Mesenchymal stem cell (in vitro differentiated cells and primary cell): ENCODE measurements at places on chromosomes 1 and 21.

- DNase-seq = peak; percentile 92
These were observed 30.3 kb downstream of the PTPRC start for GRCh38 chr1:198669023-198669698.

- DNase-seq = no peak
These were observed 55.2 kb downstream of the RNF220 start for GRCh38 chr1:44460107-44460882.

- DNase-seq = no peak
These were observed 20.3 kb downstream of the RIMS3 start for GRCh38 chr1:40645118-40645680.

GRCh38 chr21:39182016-39182415 is 1.2 kb downstream of the PSMG1 start:
- DNase-seq = peak; percentile 18

DNA sequence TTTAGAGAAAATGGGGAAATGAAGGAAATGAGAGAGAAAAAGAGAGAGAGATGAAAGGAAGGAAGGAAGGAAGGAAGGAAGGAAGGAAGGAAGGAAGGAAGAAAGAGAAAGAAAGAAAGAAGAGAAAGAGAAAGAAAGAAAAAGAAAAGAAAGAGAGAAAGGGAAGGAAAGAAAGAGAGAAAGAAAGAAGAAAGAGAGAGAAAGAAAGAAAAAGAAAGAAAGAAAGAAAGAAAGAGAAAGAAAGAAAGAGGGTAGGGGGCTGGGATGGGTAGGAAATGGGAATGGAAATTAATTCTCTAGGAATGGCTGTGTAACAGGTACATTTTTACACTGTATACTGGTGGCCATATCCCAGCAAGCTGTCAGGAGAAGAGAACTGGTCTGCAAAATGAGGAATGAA is 4.3 kb upstream of the SH2D1B start:
- no peak for DNase-seq

GRCh38 chr1:226215239-226215638 is 8.2 kb upstream of the MIXL1 start:
- no peak for DNase-seq

- no peak for DNase-seq
These were observed 436.8 kb upstream of the NR5A2 start for GRCh38 chr1:199590708-199591107.

DNA sequence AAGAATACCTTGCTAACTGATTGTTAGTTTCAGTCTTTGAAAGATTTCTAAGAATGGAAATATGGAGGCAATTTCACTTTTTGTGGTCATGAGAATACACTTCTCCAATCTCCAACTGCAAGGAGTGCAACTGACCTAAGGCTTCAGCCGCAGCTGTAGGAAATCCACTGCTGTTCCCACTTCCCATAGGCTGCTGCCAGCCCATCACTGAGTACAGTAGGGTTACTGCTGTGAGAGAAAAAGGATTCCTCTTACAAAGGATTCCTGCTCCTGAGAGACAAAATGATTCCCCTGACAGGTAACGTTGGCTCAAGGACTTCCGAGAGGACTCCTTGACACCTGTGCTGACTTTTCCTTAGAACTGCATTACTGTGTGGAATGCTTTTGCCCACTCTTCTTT is 87.4 kb downstream of the ADGRL4 start:
- no peak for DNase-seq

- peak; percentile 99 for DNase-seq
These were observed 58.9 kb upstream of the LAPTM5 start for GRCh38 chr1:30816211-30817076.

DNA sequence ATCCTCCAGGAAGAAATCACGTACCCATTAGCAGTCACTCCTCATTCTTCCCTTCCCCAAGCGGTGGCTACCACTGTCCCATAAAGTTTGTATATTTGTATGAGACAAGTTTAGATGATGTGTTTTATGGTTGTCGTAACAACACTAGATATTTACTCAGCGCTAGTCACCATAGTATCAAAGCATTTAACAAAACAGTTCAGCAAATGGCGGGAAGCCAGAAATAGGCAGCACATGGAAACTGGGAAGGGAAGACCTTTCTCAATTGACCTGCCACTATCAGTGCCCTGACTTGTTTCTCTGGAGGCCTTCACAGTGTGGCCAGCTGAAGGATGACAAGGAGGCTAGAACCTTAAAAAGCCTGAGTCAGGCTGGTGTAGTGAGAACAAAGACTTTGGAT is 31.1 kb downstream of the CNST start:
- DNase-seq = peak; percentile 97

- DNase-seq = no peak
These were observed 31.5 kb upstream of the SLC6A9 start for GRCh38 chr1:44062656-44063179.

DNA sequence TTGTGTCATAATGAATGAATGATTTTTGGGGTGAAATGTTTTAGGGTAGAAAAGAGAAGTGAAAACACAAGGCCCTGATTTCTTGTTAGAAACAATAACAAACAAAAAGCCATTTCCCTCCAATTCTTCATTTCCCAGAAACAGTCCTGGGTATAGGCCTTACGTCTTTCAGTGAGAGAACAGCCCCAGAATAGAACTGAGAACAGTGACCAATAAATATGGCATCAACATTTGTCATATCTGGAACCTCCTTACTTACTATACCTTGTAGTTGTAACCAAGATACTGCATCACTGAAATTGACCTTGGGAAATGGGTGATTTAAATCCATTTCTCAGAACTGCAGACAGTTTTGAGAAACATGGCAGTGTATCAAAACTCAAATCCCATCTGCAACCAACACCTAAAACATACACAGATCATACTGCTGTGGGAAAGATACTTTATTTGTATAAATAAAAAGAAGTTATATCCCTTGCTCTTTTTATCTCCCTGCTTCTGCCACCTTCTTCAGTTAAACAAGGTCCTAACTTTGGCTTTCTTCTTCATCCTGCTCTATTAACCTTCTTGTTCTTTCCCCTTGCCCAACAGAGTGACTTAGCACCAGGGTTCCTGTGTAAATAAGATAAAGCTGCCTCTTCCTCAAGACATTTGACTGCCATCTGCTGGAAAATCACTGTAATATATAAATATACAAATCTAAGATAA is 19.5 kb downstream of the XKR8 start:
- peak; percentile 76 for DNase-seq

DNA sequence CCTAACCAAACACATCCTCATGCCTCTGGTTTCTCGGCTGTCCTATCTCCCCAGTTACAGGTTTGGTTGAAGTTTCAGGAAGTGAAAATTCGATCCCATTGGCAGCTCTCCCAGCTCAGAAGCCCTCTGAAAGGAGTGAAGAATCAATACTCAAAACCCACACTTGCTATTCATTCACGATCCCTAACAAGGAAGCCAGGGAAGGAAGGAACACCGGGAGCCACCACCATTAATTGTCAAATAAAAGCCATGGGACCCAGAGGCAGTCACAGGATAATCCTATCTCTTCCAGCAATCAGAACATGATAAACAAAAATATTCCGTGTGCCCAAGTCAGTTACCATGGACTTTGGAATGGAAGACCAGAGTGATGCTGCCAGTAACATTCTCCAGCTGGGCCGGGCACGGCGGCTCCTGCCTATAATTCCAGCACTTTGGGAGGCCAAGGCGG is 7.0 kb downstream of the TMPRSS2 start:
- DNase-seq = no peak

DNA sequence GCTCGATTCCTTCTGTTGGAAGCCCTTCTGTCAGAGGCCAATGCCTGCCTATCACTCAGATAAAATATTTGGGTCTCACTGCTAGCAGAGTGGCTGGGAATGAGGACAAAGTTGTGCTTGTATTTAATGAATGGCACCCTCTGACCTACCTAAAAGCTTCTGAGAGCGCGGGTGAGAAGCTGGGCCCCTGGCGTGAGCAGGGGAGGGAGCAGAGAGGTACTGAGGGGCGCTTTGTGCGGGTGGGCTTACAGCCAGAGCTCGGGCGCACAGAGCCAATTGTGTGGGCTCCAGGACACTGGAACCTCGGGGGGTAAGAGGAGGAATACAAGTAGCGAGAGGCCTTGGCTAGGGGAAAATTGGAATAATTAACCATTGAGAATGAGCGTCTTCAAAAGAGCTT is 32.3 kb downstream of the PCAT6 start:
- DNase-seq = no peak

DNA sequence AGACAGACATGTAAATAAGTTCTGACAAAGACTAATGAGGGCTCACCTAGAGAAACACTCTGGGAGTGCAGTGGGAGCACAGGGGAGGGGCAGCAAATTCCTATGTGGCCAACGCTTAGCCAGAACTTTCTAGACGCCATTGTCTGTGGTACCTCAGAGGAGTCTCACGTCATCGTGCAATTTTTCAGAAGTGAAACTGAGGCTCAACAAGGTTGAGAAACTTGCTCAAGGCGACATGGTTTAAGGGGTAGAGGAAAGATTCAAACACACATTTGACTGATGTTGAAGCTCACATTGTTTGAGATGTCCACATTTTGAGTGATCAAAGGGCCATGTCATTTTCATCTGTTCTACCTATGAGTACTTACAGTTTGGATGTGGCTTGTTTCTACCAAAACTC is 152.6 kb upstream of the LMO4 start:
- DNase-seq = no peak

DNA sequence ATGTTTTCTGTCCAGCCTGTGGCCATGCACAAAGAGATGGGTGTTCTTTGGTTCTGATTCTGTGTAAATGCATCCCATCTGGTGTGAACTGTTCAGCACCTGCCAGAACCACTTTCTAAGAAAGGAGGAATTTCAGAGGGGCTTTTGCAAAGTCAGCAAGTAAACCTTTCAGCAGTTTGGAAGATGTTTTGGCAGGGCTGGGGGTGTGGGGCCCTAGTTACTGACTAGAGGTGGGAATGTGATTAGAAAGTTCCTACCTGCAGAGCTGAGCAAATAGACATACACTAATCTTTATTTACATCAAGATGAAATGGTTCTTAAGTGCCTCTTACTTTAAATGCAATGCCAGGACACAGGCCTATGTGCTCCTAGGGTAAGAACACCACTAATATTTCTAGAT is 378.1 kb upstream of the USP24 start:
- DNase-seq = no peak

DNA sequence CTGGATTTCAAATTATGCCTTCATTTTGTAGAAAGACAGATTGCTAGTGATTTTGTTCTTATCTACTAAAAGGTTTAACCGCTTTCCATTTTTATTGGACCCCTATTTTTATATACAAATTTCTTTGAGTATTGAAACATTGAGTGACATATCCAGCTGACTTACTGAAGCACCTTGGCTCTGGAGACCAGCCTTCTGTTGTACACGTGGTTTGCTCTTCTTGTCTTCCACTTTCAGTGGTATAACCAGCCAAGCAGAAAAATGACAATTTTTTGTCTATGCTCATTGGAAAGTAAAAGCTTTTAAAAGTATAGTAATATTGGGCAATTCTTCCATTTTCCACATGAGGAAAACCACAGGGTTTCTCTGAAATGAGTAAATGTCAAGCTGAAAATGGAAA is 4.4 kb downstream of the F13B start:
- no peak for DNase-seq

GRCh38 chr1:177236962-177237361 is 66.2 kb downstream of the BRINP2 start:
- no peak for DNase-seq

- DNase-seq = peak; percentile 40
These were observed 5.5 kb downstream of the NCAM2 start for GRCh38 chr21:21003701-21004100.

DNA sequence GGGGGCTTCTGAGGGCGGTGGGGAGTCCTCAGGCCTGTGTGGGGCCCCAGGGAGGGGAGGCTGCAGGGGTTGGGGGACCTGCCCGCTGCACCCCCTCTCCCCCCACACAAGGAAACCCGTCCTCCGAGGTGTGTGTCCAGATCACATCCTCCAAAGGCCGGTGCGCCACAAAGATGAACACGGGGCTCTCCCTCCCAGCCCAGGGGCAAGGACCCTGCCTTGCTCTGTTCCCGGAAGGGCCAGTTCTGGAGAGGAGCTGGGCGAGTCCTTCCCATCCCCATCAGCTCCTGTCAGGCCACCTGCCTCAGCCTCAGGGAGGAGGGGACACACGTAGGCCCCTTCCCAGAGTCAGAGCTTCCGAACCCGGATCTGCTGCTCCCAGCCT is 2.5 kb upstream of the TTLL10 start:
- no peak for DNase-seq

- DNase-seq = no peak
These were observed 6.6 kb downstream of the CCDC30 start for GRCh38 chr1:42469727-42470126.

GRCh38 chr1:51986718-51987117 is 3.8 kb downstream of the RAB3B start:
- no peak for DNase-seq

GRCh38 chr1:81126989-81127581 is 673.6 kb upstream of the ADGRL2 start:
- peak; percentile 26 for DNase-seq

DNA sequence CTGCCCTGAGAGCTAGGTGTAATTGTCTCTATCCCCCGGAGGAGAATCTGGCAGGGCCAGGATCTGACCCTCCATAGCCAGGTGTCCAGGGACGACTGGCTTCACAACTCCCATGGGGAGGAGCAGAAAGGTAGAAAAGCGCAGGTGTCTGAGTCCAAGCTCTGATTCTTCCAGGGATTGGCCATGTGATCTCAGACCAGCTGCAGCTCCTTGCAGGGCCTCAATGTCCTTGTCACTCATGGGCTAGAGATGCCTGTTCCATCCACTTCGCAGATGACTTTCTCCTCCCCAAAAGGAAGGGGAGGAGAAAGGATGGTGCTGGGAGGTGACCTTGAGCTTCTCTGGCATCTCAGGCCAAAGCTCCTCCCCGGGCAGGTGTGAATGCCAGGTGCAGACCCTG is 22.7 kb downstream of the HSPG2 start:
- DNase-seq = no peak

GRCh38 chr1:37255868-37256267 is 218.5 kb upstream of the ZC3H12A start:
- no peak for DNase-seq

GRCh38 chr1:55702064-55702463 is 486.9 kb upstream of the USP24 start:
- DNase-seq = peak; percentile 18

DNA sequence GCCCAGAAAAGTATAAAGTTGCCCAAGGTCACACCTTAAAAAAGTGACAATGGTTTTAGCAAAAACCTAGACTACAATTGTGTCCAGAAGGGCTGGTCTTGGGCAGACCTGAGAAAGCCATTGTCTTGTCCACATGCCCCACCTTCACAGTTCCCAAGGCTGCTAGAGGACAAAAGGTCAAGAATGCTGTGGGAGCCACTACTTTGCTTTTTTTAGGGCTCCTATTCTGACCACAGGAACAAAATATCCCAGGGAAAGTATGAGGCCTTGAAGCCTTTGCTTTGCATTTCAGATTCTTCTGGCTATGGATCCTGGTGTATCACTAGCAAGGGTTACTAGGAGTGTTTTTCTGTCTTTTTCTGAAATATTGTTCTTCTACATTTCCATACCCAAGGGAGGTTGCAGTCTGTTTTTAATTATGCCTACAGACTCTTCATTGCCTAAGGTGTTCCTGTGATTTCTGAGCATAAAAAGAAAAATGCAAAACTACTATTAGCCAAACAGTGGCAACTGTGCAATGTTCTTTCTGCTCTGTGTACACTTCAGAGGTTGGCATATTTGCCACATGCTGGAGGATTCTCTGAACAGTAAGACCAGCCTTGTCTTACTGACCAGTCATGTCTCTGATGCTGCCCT is 10.7 kb downstream of the C1orf162 start:
- no peak for DNase-seq
